ENCODE measurements at places on chromosomes 7 and 10.
A peak's percentile ranks its signal among the peaks of the same experiment; 100 is the strongest.

- peak; percentile 73 for DNase-seq
Observed at GRCh38 chr10:132447446-132448247, 50.6 kb downstream of the PWWP2B start.

DNA sequence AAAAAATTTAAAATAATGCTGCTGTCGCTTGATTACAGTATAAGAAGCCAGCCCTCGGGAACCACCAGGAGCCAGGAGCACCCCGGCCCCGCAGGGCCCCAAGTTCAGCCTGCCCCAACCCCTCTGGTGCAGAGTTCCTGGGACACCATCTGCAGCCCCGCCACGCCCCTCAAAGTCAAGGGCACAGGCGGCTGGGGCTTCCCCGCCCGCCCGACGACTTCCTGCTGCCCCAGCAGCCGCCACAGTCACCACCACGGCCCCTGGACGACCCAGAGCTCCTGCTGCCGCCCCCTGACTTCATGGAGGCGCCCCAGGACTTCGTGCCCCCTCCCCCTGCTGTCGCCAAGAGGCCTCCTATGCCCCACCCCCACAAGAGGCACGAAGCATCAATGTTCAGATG, 103.6 kb upstream of the PDSS1 start:
- DNase-seq = no peak

DNA sequence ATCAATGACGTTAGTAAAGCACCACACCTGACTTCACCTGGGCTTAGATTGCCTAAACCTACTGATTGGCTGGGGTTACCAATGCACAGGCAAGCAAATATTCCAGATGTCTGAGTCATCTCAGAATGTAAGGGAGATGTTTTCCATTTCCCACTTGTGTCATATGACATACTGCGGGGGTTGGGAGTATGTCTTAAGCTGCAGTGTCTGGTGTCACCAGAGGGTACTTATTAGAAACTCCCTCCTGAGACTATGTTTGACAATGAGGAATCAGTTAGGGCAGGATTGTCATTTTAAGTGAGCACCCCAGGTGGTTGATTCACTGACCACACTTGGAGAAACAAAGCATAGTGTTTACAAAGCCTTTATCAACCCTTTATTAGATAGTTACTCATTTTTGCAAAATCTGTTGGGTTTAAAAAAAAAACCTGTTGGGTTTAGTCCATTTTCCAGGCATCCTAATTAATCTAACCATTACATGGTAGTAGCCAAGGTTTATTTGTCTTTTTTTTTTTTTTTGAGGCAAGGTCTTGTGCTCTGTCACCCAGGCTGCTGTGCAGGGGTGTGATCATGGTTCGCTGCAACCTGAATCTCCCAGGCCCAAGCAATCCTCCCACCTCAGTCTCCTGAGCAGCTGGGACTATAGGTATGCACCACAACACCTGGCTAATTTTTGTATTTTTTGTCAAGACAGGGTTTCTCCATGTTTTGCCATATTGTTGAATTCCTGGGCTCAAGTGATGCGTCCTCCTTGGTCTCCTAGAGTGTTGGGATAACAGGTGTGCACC, 72.5 kb downstream of the CDK6 start:
- no peak for DNase-seq

DNA sequence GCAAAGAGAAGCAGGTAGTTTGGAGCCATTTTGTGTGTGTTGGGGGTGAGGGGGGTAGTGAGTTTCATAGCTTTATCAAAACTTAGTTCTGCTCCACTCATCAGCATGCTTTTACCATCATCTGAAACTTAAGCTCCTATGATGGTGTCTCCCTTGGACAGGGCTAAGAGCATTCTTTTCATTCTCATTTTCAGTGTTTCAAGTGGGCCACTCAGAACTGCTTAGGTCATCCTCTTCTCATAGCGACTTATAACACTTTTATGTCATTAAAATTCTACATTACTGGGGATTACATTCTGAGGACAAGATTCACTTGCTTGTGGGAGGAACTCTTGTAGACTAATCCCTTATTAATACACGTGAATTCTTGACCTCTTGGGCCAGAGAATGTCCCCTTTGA, 649.4 kb downstream of the SUGCT start:
- DNase-seq = no peak

DNA sequence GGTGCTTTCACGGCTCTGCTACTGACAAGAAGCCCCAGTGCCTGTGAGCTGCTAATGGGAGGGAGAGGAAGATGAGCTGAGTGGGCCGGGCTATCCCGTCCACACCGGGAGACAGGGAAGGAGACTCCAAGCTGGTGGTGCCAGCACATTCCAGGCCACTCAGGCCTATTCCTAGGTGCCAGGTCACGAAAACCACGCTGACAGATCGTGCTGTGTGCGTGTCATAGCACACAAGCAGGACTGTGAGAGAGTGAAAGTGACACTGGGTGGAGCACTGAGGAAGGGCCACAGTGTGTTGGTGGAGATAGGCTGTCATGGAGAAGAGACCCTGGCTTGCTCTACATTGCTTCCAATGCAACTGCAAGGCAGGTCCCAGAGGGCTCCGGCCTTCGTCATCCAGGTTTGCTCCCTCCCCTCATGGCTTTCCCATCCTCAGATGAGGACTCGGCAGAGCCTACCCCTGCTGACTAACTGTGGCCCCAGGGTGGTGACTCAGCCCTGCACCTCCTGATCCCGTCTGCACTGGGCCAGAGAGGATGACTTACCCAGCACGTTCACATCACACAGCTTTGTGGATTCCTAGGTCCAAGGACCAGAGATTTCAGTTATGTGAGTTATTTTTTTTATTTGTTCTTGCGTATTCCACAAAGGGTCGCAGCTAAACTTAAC, 167.3 kb downstream of the EGFR start:
- no peak for DNase-seq

DNA sequence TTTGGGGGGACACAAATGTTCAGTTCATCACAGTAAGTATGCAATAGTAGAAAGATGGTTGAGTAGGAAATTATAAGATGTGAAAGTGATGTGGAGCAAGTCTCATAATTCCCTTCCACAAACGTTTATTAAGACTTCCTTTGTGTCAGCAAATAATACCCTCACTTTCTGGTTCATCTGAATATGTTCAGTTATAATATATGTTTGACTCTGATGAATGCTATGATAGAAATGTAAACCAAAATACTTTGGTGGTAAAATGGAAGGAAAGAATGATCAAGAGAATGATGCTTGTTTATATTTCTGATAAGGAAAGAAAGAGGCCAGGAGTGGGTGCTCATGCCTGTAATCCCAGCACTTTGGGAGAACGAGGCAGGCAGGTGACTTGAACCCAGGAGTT, 111.7 kb upstream of the PLXDC2 start:
- DNase-seq = no peak

DNA sequence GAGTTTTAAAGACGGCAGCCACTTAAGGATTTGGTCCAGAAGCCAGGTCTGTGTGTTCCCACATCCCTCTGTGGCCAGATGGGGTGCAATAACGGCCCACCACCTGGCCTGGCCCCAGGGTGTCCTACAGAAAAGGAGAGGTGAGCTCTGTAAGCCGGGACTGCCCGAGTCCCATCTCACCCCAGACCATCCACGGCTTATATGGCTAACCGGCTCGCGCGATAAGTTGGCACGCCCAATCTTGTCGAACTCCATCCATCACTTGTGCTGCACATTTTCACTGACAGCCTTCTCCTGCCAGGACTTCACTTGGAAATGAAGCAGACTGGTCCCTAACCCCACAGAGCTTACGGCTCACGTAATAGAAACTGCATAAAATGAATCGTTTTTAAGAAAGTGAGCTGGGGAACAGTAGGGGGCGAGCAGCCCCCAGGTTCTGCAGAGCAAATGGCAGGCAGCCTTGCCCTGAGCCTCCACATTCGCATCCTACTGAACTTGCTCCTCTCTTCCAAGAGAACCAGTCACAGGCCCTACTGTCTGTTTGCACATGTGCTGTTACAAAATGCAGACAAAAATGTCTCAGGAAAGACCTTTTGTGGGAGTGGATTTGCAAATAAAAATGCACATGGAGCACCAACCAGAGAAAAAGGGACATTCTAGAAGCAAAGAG, 98.2 kb downstream of the TNS3 start:
- no peak for DNase-seq

- no peak for DNase-seq
Observed at GRCh38 chr10:22314852-22315251, 1.3 kb upstream of the COMMD3 start.

GRCh38 chr7:39683216-39683845, 60.0 kb downstream of the RALA start:
- DNase-seq = no peak

DNA sequence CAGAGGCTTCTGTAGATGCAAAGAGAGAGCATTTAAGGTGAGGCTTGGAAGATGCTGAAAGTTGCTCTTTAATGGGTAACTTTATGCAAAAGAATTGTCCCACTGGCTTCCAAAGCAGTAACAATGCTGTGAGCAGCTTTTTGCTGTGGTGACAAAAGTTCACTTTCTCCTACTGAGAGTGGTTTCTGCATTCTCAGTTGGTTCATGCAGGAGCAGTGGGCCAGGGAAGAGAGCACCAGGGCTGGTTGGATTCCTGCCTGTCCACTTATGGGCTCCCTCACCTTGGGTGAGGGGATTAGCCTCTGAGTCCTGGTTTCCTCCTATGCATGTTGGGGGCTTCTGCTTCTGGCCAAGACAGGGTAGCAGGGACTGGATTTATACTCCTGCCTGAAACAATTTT, 31.1 kb upstream of the GOLGA7B start:
- no peak for DNase-seq

GRCh38 chr10:111209692-111210091, 132.9 kb downstream of the ADRA2A start:
- DNase-seq = no peak

- peak; percentile 88 for DNase-seq
Observed at GRCh38 chr7:92178928-92179924, at the start of gene LRRD1. Gene LRRD1 (minus strand): TSS chr7:92179142. CDS start chr7:92165202, 13,940 bp downstream.

- DNase-seq = peak; percentile 33
Observed at GRCh38 chr7:128104108-128104742, 73.0 kb upstream of the LRRC4 start.

- DNase-seq = no peak
Observed at GRCh38 chr10:109727436-109727835, 195.9 kb downstream of the XPNPEP1 start.

Measured in hematopoietic multipotent progenitor cell (in vitro differentiated cells).